Endothelial cell (in vitro differentiated cells): ENCODE measurements at places on chromosomes 16 and 17. TPM values are rescaled to one million over a fixed set of nuclear protein-coding genes. Genes with fewer than 3 reads are reported as not detected.

Gene LPO
- total RNA-seq, result 0.31 TPM

DNA sequence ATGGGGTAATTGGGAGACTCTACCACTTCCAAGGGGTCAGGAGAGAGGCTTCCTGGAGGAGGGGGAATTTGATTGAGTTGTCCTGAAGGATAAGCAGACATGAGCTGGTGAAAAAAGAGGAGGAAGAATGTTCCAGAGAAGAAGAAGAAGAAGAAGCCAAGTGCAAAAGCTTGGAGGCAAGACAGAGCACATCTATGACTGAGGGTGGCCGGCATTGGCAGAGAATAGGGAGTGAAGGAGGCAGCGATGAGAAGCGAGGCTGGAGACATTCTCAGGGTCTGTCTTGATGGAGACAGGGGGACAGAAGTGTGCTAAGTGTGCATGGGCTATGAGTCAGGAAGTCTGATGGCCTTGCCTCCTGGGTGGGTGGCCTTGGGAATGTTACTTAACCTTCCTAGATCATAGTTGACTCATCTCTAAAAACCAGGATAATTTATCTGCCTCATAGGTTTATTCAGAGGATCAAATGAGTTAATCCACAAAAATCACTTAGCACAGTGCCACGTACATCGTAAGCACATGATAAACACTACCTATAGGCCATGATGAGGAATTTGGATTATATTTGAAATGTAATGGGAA lies 171.7 kb downstream of the ABCC12 start:
- DNase-seq, result no peak

DNA sequence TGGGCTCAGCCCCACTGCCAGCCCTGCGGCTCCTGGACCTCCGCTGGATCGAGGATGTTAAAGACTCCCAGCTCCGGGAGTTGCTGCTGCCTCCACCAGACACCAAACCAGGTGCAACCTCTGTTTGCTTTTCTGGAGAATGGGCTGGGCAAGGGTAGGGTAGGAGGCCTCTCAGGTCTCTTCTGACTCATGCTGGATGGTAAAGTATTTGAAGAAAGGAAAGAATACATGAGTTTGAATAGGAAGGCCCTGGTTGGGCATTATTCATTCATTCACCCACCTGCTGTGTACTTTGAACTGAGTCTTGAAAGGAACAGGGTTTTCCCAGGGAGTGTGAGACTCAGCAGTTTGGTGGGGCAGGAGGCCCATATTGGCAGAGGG lies 6.5 kb upstream of the ORAI3 start:
- no peak for DNase-seq

DNA sequence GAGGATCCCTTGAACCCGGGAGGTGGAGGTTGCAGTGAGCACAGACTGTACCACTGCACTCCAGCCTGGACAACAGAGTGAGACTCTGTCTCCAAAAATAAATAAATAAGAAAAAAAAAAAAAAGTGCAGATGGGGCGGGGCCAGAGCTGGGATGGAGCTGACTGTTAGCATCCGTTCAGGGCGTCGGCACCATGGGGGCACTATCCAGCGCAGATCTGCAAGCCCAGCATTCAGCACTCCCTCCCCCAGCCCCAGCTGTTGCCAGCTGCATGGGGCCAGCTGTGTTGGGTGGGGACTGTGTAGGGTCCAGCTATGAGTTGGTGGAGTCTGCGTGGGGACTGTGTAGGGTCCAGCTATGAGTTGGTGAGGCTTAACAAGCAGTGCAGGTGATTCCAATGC lies 13.3 kb downstream of the GPRC5C start:
- DNase-seq, result no peak

Gene KRT24
- total RNA-seq, result not detected
